Type B pancreatic cell (in vitro differentiated cells): ENCODE measurements at places on chromosomes 4 and X. TPM values are rescaled to one million over a fixed set of nuclear protein-coding genes. Genes with fewer than 3 reads are reported as not detected.
A peak's percentile ranks its signal among the peaks of the same experiment; 100 is the strongest.

Gene TMPRSS11B
- total RNA-seq = 1.0 and 3.1 TPM in 2 replicates

Gene ENAM
- 0.17 and 0.41 TPM in 2 replicates for total RNA-seq

Gene ITM2A
- total RNA-seq = 4.1 and 5.9 TPM in 2 replicates

- no peak for DNase-seq
Observed at GRCh38 chrX:56947699-56948098, 47.6 kb downstream of the SPIN3 start.

- peak; percentile 72 for DNase-seq
Observed at GRCh38 chr4:110197529-110198042, 829 bp downstream of the ELOVL6 start.
